ENCODE measurements at places on chromosomes 6 and 20.

GRCh38 chr20:63822276-63822696, 8.8 kb downstream of the ZBTB46 start:
- no peak for DNase-seq

DNA sequence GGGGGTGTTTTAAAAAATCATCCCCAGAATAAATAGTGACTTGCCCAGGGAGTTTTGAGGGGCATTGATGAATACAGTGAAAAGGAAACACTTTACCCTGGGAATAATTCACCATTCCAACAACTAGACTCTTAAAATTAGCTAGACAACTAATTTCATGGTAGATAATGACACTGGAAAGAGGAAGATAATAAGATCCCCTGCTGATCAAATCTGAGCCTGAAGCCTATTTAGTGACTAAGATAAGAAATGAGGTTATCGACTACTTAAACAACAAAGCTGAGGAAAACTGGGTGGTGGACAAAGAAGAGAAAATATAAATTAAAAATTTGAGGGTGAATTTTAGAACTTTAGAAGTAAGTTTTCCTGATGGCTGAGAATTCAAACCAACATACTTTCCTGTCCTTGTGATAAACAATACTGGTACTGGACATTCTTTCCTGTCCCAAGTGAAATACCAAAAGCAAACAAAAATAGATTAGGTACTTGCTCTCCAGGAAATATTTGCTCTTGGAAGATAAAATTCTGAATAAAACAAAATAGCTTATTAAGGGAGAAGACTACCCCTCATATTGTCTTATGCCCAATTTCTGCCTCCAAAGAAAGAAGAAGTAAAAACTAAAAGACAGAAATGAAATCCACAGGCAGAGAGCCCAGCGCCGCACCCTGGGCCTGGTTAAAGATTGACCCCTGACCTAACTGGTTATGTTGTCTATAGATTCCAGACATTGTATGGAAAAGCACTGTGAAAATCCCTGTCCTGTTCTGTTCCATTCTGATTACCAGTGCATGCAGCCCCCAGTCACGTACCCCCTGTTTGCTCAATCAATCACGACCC, 64.0 kb upstream of the ADGRF4 start:
- no peak for DNase-seq

- no peak for DNase-seq
These were observed 24.7 kb downstream of the RBCK1 start for GRCh38 chr20:432677-433299.

- DNase-seq = no peak
These were observed 1379.2 kb upstream of the DEFB115 start for GRCh38 chr20:29878281-29878741.

GRCh38 chr6:6333501-6333900, 13.0 kb upstream of the F13A1 start:
- no peak for DNase-seq

- DNase-seq = no peak
These were observed 172.5 kb upstream of the JARID2 start for GRCh38 chr6:15073344-15073789.

- DNase-seq = no peak
These were observed 51.0 kb downstream of the KCNQ5 start for GRCh38 chr6:72672906-72673305.

GRCh38 chr20:24522452-24523330, 53.3 kb downstream of the SYNDIG1 start:
- DNase-seq = no peak

DNA sequence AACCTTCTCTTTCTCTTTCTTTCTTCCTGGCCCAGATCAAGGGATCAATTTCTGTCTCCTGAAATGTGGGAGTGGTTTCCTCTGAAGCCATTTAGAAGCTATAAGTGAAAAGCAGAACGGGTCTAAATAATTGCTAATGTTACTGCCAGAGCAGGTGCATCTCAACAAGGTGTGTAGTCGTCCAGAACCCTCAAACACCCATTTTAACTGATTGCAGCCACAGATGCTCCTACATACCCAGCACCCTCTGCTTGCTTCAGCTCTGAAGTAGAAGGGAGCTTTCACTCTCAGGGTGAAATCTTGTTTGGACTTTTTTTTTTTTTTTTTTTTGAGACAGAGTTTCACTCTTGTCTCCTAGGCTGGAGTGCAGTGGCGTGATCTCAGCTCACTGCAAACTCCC, 592.1 kb upstream of the ARID1B start:
- no peak for DNase-seq

Measured in right renal cortex interstitium (tissue), 3 donors.